ENCODE measurements at places on chromosomes 11 and 22.

DNA sequence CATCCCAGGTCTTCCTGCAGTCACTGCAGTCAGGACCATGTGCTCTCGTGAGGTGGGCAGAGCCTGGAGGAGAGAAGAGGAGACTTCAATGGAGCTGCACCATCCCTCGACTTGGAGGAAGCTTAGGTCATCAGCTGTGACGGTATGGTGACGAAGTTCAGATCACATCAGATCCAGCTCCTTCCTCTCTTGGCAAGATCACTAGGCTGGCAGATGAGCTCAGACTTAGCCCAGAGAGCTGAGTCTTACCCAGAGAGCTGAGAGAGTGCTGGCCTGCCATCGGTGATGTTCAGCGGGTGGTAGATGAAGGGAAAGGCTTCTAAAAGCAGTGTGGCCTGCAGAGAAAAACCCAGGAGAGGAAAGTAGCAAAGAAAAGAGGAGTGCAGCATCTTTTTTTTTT lies 1.8 kb upstream of the SLC15A3 start:
- DNase-seq = no peak

GRCh38 chr11:122758339-122758738 lies 80.0 kb upstream of the CRTAM start:
- no peak for DNase-seq

DNA sequence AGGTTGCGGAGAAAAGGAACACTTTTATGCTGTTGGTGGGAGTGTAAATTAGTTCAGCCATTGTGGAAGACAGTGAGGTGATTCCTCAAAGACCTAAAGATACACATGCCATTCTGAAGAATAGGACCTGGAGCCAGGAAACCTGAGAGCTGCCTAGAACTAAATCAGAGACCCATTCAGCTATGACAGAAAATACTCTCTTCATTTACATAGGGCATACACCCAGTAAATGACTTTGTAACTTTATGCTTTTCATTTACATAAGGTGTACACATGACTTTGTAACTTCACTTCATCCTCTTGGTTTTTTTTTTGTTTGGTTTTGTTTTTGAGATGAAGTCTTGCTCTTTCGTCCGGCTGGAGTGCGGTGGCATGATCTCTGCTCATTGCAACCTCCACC lies 25.1 kb upstream of the APLNR start:
- no peak for DNase-seq

GRCh38 chr22:19892925-19893324 lies 38.3 kb upstream of the GNB1L start:
- no peak for DNase-seq

DNA sequence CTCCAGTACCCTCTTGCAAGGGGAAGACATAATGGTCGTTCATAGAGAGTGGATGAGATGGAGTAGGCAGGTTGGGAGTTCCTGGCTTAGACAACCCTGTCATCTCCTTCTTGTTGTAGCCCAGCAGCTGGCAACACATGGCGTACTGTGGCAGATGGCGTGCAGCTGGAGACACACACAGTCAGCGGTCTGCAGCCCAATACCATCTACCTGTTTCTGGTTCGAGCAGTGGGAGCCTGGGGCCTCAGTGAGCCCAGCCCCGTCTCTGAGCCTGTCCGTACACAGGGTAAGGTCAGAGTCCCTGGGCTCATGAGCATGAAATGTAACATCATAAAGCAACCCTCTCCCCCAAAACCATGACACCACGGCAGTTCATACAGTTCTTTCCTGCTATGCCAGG lies 8.7 kb downstream of the ROBO3 start:
- DNase-seq = no peak

DNA sequence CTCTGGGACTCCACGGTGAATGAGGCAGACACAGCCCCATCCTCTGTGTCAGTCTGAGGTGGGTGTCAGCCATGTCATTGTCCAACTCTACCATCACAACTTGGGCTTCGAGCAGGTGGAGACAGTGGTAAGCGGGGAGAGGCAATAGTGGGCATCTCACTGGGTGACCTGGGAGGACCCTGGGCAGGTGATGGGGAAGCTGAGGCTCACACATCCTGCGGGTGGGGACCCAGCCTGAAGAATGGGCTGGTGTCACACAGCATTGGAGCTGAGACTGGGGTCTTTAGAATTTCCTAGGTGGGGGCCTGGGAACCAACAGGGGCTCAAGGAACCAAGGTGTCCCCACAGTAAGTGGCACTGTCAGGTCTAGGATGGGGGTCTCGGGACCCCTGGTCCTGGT lies 7.0 kb upstream of the SMARCB1 start:
- no peak for DNase-seq

DNA sequence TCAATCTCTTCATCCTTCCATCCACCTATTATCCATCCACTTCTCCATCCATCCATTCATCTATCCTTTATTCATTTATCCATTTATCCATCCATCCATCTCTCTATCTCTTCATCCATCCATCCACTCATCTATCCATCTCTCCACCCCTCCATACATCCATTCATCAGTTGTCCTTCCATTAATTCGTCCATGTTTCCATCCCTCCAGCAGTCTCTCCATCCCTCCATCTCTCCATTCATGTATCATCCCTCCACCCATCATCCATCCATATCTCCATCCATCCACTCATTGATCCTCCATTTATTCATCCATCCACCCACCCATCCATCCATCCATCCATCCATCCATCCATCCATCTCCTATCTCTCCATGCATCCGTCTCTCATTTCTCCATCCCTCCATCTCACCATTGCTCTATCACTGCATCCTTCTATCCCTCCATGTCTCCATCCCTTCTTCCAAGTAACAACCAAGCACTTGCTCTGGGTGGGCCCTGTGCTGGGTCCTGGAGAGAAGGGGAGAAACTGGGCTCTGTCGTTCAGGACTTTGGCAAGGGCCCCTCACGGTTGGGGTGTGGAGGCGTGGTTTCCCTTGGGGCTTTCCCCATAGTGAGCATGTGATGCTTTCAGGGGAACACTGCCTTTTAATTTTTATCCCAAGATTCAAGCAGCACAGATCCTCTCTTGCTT lies 43.3 kb downstream of the SMIM38 start:
- no peak for DNase-seq

DNA sequence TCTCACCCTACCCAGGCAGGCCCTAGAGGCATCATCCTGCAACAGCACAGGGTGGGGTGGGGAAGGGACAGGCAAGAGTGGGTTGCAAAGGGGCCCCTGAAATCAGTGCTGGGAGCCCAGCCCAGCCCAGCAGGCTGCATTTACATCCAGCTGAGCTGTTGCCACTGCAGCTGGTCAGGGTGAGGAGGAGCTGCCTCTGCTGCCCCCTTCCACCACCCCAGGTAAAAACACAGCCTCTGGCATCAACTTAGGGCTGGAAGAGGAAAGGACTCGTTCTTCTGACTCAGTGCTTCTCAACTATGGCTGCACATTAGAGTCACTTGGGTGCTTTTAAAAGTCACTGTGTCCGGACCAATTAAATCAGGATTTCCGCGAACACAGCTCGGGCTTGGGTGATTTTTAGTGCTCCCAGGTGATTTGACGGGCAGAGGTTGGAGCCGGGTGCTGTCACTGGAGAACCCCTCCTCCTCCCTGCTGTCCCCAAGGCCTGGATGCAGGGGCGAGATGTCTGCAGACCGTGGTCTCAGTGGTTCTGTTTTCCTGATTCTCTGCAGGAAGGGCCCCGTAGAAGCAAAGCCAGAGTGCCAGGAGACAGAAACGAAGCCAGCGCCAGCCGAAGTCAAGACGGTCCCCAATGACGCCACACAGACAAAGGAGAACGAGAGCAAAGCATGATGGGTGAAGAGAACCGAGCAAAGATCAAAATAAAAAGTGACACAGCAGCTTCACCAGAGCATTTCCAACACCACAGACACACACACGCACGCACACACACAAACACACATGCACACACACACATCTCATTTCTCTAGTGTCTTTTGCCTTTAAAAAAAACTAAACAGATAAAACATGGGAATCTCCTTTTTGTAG lies 39.4 kb upstream of the TTC12 start:
- DNase-seq = no peak

GRCh38 chr22:19525116-19525660 lies 978 bp upstream of the CLDN5 start:
- no peak for DNase-seq

- no peak for DNase-seq
Measured at GRCh38 chr11:91717169-91717568, 507.4 kb upstream of the FAT3 start.

GRCh38 chr11:67644472-67645418 lies 5.2 kb upstream of the TBX10 start:
- DNase-seq = no peak

GRCh38 chr22:35561796-35562526 lies 21.3 kb downstream of the RASD2 start:
- DNase-seq = no peak

GRCh38 chr22:20761536-20761935 lies 12.4 kb upstream of the SERPIND1 start:
- DNase-seq = no peak

DNA sequence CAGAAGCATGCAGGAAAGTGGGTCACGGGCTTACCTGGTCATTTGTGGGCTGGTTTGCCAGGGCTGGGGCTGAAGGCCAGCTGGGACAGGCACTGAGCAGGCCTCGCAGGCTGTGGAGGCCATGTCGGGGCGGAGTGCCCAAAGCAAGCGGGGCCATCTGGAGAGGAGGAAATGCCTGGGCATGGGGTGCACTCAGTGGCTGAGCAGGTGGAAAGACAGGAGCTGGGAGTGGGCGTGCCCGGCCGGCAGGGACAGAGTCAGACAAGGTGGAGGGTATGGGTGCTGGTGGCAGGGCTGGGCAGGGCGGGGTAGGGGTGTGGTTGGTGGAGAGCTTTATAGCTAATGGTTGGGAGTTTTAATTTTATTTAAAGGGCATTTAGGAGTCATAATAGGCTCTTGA lies 27.4 kb downstream of the DAGLA start:
- no peak for DNase-seq

DNA sequence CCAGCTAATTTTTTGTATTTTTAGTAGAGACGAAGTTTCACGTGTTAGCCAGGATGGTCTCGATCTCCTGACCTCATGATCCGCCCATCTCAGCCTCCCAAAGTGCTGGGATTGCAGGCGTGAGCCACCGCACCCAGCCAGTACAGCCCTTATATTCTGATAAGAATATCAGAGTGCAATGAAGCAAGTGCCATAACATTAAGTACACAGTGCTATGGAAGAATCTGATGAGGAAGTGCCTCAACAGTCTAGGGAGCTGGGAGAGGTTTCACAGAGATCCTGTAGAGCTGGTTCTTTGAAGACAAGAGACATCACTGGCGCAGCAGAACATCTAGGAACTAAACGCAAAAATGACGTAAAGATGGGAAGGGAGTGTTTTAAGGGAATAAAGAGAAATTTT lies 2.1 kb downstream of the RTCB start:
- no peak for DNase-seq

- DNase-seq = no peak
Measured at GRCh38 chr11:14106303-14107049, 144.0 kb downstream of the SPON1 start.

GRCh38 chr11:126079621-126080124 lies 17.0 kb upstream of the CDON start:
- no peak for DNase-seq

DNA sequence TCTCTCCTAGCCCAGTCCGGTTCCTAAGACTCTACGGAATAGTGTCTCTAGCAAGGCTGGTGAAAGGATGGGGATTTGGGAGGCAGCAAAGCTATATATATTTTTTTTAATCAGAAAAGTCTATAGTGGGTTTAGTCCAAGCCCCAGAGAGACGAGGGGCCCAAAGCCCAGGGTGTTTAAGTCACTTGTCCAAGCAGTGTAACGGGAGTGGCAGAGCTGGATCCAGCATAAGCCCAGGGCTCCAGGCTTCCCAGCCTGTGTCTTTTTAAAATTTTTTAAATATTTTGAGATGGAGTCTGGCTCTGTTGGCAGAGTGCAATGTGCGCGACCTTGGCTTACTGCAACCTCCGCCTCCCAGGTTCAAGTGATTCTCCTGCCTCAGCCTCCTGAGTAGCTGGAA lies 6.8 kb downstream of the GRIK4 start:
- no peak for DNase-seq

GRCh38 chr22:45527456-45527855 lies 24.8 kb downstream of the FBLN1 start:
- DNase-seq = no peak
